ENCODE measurements at places on chromosomes 4 and X.

DNA sequence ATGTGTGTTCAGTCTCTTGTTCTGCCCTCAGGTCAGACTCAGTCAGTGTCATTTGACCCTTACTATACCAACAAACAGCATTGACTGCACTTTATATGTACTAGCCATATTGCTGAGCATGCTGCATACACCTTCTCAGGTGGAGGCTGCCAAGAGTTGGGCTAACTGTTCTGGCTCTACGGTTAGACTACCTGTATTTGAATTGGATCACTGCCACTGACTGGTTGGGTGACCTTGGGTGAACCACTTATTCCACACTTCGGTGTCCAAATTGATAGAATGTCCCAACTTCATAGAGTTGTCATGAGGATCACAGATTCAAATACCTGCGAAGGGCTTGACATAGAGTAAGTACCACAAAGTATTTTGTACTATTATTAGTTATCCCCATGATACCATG lies 91.2 kb upstream of the GPR50 start:
- DNase-seq, result no peak

DNA sequence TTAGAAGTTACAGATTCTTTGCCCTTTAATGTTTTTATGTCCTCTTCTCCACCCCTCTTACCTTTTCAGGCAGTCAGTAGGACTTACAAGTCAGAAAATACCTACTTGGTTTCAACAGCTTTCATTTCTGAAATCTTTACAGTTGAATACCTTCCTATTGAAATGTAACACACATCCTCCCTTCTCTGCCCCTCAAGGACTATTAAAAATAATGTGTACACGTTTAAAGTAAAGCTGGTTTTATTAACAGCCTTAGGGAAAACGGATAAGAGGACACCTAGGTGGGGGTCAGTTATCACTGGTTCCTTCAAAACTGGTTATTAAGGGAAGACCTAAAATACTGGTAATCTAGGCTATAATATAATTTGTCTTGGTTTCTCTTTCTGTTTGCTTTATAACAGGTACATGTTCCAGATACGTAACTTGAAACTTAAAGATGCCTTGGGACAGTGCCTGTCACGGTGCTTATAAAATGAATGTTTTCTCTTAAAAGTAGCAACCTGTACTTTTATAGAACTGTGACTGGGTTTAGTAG lies 1.8 kb downstream of the CCSER1 start:
- DNase-seq, result peak; percentile 4

- DNase-seq, result no peak
These were observed 227.8 kb upstream of the SPRY1 start for GRCh38 chr4:123168812-123169211.

DNA sequence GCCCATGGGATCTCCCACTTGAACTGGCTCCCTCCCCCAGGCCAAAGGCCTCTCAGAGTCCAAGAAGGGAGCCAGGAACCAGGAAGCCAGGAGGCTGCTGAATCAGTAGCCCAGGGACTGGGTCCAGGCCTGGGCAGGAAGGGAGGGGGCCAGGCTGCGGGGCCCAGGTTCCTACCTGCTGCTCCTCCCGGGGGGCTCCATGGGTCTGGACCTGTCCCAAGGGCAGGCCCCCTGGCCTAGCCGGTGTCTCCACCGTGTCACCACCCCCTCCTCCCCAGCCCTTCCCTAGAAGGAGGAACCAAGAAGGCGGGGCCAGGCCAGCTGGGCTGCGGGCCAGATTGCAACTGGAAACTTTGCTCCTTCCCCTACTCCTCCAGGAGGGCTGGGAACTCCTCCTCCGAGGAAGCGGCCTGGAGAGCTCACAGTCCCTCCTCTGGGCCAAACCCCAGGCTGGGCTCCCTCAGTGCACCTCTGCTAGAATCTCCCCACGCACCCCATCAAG lies at the start of gene IQSEC2:
Gene IQSEC2 (minus strand): TSS at position 264 of the 502 bp plus-strand sequence.
- peak; percentile 85 for DNase-seq

DNA sequence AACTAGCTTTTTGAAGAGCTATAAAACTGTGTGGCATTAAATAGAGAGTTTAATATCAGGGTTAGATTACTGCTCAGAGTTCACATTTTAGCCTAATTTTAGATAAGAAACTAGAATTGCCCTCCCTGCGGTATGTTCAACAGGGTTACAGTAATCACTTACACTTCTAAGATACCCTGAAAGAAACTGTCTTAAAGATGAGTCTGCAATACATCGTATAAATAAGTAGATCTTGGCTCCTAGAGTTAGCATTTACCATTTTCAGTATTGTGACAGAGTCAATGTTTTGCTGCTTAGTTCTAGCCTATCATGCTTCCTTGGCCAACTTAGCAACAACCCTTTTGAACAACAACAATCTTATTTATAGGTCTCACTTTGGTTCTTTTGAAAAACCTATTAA lies 217.8 kb upstream of the NDST4 start:
- DNase-seq, result no peak
